ENCODE measurements at places on chromosomes 12 and 14. TPM values are rescaled to one million over a fixed set of nuclear protein-coding genes. Genes with fewer than 3 reads are reported as not detected.

Gene KRT82
- polyA plus RNA-seq: not detected

Gene WIF1
- polyA plus RNA-seq: 2.2 TPM

Gene WBP11
- 54.2 TPM for polyA plus RNA-seq

Gene KRT83
- polyA plus RNA-seq: not detected

Gene P3H3
- 38.6 TPM for polyA plus RNA-seq

Gene TAS2R7
- not detected for polyA plus RNA-seq

Gene MTRFR
- polyA plus RNA-seq: 20.9 TPM

Gene NXPH4
- 2.7 TPM for polyA plus RNA-seq

Gene DDX11
- polyA plus RNA-seq: 37.3 TPM

Gene ADSS1
- polyA plus RNA-seq: 5.1 TPM

Gene RFLNA
- 67.8 TPM for polyA plus RNA-seq

Gene TSFM
- 46.8 TPM for polyA plus RNA-seq

Gene ATXN7L3B
- polyA plus RNA-seq: 33.1 TPM

Gene MAP1LC3B2
- polyA plus RNA-seq: 5.3 TPM

Gene IFT43
- polyA plus RNA-seq: 43.2 TPM

Gene CMA1
- polyA plus RNA-seq: not detected

Gene PPP1R1A
- polyA plus RNA-seq: 26.2 TPM

Gene CLEC7A
- 1.3 TPM for polyA plus RNA-seq

Gene OR4K5
- polyA plus RNA-seq: not detected

Gene TAC3
- 167 TPM for polyA plus RNA-seq

Gene CLEC6A
- polyA plus RNA-seq: not detected

Gene TAS2R50
- not detected for polyA plus RNA-seq

Gene NFATC4
- polyA plus RNA-seq: 84.5 TPM

Gene ARHGAP9
- polyA plus RNA-seq: 3.6 TPM

Gene CYP27B1
- polyA plus RNA-seq: 0.89 TPM

Gene CLEC4C
- polyA plus RNA-seq: not detected

Gene PLBD1
- polyA plus RNA-seq: 16.8 TPM

Gene ETFBKMT
- 2.0 TPM for polyA plus RNA-seq

Gene FOXG1
- not detected for polyA plus RNA-seq

Gene GAPDH
- 2,607 TPM for polyA plus RNA-seq

Gene NACA
- polyA plus RNA-seq: 655 TPM

Gene SLC2A14
- 6.6 TPM for polyA plus RNA-seq

Gene PAH
- 76.1 TPM for polyA plus RNA-seq

Gene LRRC9
- 1.5 TPM for polyA plus RNA-seq

Gene GARIN6
- not detected for polyA plus RNA-seq

Gene TMEM229B
- polyA plus RNA-seq: 25.6 TPM

Gene DACT1
- 13.2 TPM for polyA plus RNA-seq
